ENCODE measurements at places on chromosomes 7 and 10.
A peak's percentile ranks its signal among the peaks of the same experiment; 100 is the strongest.

DNA sequence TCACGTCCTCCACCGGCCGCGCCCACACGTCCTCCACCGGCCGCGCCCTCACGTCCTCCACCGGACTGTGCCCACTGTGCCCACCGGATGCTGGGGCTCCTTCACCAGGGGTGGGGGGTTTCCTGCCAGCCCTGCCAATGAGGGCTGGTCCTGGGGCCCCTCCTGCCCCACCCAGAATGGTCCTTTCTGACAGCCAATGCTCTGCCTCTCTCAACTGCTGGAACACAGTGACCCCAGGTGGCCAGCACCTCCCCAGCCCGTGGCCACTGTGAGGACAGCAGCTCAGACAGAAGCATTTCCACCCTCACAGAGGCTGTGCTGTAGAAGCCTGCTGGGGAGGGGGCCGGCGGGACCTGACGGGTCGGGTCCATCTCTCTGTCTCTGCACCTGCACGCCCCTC is 90.1 kb upstream of the DNAAF5 start:
- peak; percentile 74 for ATAC-seq

DNA sequence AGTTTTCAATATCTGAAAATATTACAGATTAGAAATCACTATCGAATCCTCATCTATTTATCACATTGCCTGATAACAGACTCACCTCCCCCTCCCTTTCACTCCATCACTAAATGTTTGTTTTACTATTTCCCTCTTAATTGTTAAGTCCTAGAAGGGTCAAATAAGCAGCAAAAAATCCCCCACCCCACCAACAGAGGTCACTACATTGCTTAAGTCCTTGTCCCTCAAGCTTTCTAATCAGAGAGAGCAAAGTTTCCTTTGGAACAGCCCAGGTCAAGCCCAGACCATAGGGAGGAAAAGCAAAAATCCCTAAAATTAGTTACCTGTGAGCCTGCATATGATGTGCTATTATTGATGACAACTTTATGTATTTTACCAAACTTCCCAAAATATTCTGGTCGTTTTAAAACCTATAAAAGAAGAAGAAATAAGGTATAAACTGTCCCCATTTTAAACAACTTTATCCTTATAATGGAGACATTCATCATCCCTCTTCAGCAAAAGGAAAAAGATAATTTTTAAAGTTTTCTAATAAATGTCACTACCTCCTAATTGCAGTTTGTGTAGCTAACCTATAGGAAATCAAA is 95.0 kb downstream of the CNOT4 start:
- no peak for ATAC-seq

- no peak for ATAC-seq
These were observed 223.2 kb downstream of the PRKG1 start for GRCh38 chr10:51297438-51297837.

- ATAC-seq = no peak
These were observed 159.6 kb downstream of the PARD3 start for GRCh38 chr10:34655286-34656170.

DNA sequence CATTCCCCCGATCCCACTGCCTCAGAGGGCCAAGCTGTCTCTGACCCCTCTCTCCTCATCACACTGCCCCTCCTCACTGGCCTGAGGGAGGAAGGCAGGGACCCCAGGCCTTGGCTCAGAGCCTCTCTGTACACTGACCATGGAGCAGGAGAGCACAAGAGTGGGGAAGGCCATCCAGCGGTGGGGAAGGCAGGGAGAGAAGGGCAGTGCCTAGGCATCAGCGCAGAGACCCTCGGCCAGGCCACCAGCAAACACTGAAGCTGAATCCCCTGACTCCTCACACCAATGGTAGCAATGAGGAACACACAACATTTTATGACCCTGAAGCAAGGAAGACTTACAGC is 14.8 kb downstream of the OGDHL start:
- ATAC-seq = no peak

DNA sequence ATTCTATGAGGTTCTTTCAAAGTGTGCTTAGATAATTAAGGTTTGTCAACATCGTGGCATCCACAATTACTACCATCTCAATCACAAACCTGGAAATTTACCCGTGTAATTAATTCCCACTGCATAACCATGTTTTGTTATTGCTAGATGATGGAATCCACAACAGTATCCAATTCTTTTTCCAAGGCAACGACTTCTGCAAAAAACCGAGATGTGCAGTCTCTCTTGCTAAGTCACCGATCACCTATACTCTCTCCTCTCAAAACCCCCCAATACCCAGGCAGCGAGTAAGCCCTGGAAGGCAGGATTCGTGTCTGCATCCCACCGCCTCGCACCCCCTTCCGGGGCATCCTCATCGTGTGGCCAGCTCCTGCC is 678 bp upstream of the EIF4H start:
- no peak for ATAC-seq

DNA sequence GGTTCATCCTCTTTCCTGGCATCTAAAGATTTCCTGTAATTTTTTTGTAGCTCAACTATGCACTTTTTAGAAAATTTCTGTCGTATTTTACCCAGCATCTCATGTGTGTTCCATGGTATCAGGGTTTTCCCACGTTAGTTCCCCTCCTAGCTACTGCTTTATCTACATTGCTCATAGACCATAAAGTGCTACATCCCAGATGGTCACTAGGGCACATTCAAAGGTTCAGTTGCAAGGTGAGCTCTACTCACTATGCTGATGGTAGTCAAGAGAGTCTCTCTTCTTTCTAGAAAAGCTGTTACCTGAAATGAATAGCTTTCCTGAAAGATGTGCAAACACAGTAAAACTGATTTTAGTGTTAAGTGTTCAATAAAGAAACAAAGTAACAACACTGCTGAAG is 33.5 kb downstream of the RELN start:
- ATAC-seq = no peak

GRCh38 chr10:33666686-33667480 is 332.4 kb upstream of the NRP1 start:
- no peak for ATAC-seq

GRCh38 chr10:26573674-26574073 is 123.8 kb upstream of the PDSS1 start:
- no peak for ATAC-seq

GRCh38 chr10:31582365-31583052 is 263.5 kb downstream of the ZEB1 start:
- no peak for ATAC-seq

- peak; percentile 75 for ATAC-seq
These were observed 170.0 kb downstream of the PRKCQ start for GRCh38 chr10:6409971-6410643.

GRCh38 chr7:131636092-131636491 is 79.7 kb upstream of the PODXL start:
- ATAC-seq = no peak

DNA sequence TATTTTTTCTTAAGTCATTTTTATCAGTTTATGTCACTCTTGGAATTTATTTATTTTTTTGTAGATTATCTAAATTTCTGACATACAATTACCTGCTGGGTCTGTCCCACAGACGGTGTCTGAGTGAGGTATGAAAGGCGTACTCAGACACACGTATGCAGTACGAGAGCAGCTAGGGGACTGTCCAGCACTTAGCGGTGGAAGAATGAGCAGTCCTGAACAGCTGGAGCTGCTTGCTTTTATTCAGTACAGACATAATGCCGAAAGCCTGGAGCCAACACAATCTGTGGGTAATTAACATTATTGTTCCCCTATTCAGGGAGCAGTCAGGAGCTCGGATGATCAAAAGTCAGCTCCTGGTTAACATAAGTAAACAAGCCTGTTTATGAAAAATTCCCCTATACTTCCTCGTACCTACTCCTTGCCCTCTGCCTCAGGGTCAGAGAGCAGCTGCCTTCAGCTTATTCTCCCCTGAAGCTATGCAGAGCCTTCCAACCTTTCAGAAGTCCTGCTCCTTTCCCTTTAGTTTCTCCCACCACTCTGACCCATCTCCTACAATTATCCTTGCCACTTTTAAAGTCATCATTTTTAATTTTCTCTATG is 488.0 kb upstream of the POM121L12 start:
- no peak for ATAC-seq

DNA sequence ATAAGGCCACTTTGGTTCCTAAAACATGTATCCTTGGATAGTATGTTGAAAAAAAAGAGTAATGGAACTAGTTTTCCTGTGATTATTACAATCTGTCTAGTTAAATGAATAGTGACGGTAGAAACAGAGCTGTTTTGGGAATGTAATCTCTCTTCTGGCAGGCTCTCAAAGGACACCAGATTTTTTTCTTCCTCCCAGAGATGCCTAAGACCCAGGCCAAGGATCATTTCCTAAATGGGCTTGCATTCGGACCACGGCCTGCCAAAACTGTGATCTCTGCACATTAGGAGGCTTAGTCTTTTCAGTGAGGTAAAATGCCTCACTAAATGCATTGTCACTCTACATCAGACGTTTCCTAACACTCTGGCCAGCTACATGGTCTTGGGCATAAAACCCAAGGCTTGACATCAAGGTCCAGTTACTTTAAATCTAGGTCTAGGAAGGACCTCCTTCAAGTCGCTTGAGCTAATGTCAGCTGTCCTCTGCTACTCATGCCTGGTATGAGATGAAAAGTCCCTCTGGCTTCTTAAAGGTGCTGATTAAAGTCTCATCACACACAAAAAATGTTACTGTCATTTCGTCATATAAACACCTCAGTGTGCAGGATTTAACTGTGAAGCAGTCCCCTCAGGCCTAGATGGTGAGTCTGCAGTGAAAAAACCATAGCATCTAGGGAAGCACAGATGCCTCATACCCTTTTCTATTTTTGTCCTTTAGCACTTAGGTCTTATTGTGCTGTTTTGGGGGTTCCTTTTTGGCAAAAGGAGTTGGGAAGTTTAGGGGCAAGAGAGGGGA is 47.7 kb downstream of the DLD start:
- no peak for ATAC-seq

GRCh38 chr7:17411922-17412321 is 113.5 kb downstream of the AHR start:
- ATAC-seq = no peak

GRCh38 chr7:47651355-47652317 is 69.7 kb upstream of the TNS3 start:
- ATAC-seq = no peak

DNA sequence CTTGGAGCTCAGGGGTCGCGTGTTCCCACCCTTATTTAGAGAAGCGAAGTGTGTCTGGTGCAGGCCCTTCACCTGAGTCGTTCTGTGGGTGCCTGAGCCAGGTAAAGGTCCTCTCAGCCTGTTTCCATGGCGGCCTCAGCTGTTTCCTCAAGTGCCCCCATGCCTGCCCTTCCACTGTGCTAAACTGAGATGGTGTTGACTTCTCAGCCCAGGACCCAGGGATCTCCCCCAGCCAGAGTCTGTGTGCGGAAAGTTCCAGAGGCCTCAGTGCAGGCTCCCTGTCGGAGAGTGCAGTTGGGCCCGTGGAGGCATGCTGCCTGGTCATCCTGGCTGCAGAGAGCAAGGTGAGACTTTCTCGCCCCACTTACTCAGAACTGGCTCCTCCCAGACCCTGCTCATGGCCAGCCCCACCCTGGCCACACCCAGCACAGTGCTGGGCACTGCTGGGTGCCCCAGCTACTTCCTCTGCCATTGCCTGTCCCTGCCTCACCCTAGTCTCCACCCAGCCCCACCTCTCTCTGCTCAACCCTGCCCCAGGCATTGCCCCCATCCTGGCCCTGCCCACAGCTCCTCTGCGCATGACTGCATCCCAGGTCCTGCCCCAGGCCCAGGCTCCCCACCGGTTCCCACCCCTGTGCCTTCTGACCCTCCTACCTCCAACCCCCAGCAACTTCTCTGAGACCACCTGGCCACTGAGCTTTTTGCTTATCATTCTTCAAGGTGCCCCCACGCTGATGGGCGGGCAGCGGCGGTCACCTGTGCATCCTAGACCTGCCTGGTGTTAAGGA is 20.3 kb downstream of the NACAD start:
- no peak for ATAC-seq

DNA sequence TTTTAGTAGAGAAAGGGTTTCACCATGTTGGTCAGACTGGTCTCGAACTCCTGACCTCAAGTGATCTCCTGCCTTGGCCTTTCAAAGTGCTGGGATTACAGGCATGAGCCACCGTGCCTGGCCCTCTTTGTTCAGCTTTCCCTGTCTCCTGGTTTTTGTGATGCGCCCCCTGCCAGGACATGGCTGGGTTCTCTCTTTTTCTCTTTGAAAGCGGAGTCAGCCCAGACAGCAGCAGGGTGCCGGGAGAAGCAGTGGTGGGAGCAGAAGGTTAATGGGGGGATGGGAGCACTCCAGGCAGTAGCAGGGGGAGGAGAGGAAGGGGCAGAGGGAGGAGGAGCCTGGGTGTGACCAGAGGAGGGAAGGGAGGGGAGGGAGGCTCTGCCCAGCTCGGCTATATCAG is 1.8 kb downstream of the MUC3A start:
- ATAC-seq = no peak

GRCh38 chr7:155653803-155654202 is 9.3 kb downstream of the RBM33 start:
- ATAC-seq = no peak

- peak; percentile 32 for ATAC-seq
These were observed 19.1 kb downstream of the DNAJB12 start for GRCh38 chr10:72335394-72336258.

DNA sequence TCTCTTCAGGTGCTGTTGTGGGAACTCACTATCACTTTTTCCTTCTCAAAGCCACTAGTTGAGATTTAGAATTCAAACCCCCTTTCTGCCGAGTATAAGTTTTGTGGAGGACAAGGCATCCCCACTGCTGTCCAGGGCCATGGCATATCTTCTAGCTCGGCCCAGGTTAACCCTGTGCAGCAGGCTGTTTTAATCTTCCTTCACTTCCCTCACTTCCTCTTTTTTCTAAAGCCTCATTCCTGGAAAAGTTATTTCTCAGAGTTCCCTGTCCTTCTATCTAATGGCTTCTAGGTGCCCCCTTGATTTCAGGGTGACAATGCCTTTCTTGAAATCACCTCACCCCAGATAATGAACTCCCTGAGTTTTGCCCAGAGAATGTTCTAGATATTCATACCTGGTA is 222.3 kb downstream of the SNX10 start:
- no peak for ATAC-seq

- no peak for ATAC-seq
These were observed 10.9 kb downstream of the MMRN2 start for GRCh38 chr10:86946213-86947155.

GRCh38 chr7:19327018-19327417 is 181.8 kb upstream of the FERD3L start:
- ATAC-seq = no peak

GRCh38 chr10:132898391-132899053 is 43.8 kb downstream of the CFAP46 start:
- no peak for ATAC-seq

DNA sequence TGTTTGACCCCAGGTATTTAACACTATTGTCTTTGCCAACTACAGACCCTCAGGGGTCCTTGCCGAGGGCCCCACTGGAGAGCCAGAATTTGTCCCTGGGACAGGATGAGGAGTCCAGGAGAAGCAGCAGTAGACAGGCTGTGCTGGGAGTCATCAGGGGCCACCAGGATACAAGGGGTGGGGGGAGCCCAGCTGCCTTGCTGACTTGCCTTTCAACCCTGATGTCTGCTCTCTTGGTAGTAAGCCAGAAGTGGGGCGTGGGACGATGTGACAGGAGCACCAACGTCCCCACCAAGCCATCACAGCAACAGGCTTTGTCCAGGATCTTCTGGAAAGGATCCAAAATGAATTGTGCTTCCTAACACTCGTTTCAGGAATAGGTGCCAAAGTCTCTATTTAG is 62.4 kb upstream of the CDCA7L start:
- no peak for ATAC-seq

- peak; percentile 58 for ATAC-seq
These were observed 41.8 kb downstream of the APBB1IP start for GRCh38 chr10:26479766-26480492.

Data from activated T-helper 17 cell treated with anti-CD3 and anti-CD28 coated beads, Interleukin-2, amount 50 U/mL, for 72 hours (primary cell).